ENCODE measurements at places on chromosomes 12 and 14.

- peaks cover 6% of the 10 kb centered on the region for H3K4me1 ChIP-seq
- H3K27ac ChIP-seq: no peak overlapping the region
- H3K36me3 ChIP-seq: no peaks in the 10 kb centered on the region
- H3K27me3 ChIP-seq: no peaks in the 10 kb centered on the region
- no peak overlapping the region for H3K4me3 ChIP-seq
Observed at GRCh38 chr14:25001601-25002000, 48.3 kb downstream of the STXBP6 start.

DNA sequence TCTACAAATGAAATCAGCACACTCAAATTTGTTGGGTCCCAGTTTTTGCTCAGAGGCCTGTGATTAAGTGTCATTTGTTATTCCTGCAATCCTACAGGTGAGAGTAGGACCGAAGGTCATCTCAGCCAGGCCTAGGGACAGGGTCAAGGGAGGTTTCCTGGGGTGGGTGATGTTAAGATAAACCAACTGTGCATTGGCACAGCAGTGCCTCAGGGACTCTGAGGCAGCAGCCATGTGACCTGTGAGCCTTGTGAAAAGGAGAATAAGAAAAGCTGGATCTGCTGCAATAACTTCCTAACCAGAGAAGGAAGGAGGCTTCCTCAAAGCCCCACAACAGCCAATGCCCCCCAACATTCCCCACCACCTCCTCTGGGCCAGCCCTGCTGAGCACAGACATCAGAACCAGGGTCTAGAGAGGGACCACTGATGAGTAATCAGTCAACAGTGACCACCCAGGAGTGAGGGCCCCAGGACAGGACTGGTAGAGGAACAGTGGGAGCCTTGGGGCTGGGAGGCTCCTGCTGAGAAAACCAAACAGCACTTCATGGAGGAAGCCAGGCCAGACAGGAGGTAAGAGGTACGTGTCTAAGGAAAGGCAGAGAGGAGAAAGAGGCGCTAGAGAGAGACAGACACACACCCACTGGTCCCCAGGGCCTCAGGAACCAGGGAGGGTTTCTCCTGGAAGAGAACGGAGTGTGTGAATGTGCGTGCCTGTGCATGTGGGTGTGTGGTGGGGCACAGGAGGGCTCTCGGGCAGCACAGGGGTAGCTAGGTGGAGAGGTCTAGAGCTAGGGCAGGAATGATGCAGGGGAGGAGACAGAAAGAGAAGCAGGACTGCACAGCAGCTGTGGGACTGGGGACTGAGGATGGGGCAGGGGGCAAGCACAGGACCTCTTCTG, 82.4 kb downstream of the ITPK1 start:
- peaks cover 43% of the 10 kb centered on the region for H3K4me1 ChIP-seq
- H3K4me3 ChIP-seq: no peak overlapping the region
- no peak overlapping the region for H3K27ac ChIP-seq
- no peaks in the 10 kb centered on the region for H3K36me3 ChIP-seq
- DNase-seq: no peak

DNA sequence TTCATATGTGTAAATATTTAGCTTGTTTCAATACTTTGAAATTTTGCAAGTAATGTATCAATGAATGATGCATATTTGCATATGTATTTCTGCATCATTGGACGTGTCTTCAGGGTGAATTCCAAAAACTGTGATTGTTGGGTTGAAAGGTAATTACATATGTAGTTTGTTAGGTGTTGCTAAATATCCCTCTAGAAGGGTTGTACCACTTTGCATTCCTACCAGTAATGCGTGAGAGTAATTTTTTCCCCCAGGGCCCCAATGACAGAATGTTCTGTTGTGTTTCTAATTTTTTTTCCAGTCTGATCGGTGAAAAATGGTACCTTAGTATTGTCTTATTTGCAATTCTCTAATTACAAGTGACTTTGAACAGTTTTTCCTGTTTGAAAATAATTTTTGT, 408.9 kb downstream of the NAV3 start:
- H3K27me3 ChIP-seq: no peaks in the 10 kb centered on the region
- no peak overlapping the region for H3K27ac ChIP-seq
- H3K36me3 ChIP-seq: no peaks in the 10 kb centered on the region
- no peak overlapping the region for H3K4me3 ChIP-seq
- H3K4me1 ChIP-seq: no peaks in the 10 kb centered on the region
- no peak for DNase-seq

DNA sequence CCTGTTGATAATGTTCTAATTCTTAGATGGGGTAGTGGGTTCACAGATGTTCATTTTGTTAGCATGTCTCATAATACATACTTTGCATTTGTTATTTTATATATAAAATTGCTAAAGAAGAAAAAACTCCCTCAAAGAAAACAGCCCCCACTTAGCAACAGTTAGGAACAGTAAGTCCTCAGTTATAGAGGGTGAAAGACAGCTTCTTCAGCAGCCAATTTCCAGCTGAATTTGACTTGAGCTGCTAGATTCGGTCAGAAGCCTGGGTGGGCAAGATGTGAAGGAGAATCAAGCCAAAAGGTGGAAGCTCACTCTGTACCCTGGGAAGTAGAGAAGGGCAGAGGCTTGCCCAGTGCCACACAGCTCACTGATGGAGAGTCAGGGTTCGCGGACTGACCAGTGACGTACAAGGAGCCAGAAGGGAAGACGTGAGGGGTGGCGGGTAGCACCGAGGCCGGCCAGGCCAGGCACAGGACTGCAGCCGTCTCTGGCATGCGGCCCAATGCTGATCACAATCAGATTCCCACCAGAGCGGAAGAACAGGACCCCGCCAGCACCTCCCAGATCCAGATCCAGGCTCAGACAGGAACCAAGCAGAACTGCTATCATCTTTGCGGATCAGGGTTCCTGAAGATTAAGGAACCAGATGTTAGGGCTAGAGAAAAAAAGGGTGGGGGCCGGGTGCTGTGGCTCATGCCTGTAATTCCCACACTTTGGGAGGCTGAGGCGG, 30.4 kb upstream of the VWF start:
- peak overlapping the region; percentile 51 for H3K27ac ChIP-seq
- no peaks in the 10 kb centered on the region for H3K36me3 ChIP-seq
- no peaks in the 10 kb centered on the region for H3K4me1 ChIP-seq
- H3K27me3 ChIP-seq: no peaks in the 10 kb centered on the region
- peak; percentile 76 for DNase-seq

DNA sequence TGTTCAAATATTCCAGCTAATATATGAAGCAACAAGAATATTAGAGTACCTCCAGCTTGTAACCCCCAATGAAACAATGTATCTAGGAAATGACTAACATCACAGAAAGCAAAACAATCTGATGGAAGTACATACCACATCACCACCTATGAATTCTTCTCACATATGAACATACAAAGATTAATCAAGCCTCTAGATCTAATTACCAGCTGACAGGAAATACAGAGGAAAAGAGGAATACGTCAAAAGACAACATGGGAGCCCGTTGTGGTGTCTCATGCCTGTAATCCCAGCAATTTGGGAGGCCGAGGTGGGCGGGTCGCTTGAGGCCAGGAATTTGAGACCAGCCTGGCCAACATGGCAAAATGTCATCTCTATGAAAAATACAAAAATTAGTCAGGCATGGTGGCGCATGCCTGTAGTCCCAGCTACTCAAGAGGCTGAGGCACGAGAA, 7.5 kb downstream of the NEDD8 start:
- no peaks in the 10 kb centered on the region for H3K4me1 ChIP-seq
- H3K36me3 ChIP-seq: peaks cover 21% of the 10 kb centered on the region
- H3K4me3 ChIP-seq: no peak overlapping the region

DNA sequence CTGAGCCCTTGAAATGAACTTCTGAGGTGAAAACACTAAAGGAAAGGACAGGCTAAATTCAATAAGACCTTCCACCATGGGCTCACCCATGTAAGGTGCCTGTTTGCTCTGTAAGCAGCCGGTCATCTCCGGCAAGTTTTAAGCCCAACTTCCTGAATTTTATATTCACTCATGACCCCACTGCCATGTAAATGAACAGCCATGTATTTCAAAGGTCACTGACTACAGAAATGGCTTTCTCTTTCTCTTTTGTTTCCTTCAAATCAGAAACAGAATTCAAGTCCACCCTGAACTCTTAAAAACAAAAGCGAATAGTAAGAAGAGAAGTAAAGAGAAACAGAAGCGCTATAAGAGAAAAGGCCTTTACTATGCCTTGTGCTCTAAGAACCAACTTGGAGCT, 61.7 kb upstream of the OVCH1 start:
- H3K4me3 ChIP-seq: no peak overlapping the region
- DNase-seq: no peak
- no peaks in the 10 kb centered on the region for H3K36me3 ChIP-seq
- H3K4me1 ChIP-seq: peaks cover 29% of the 10 kb centered on the region
- H3K27me3 ChIP-seq: no peaks in the 10 kb centered on the region
- H3K27ac ChIP-seq: peak overlapping the region; percentile 69
